ENCODE measurements at places on chromosomes 5 and 9. TPM values are rescaled to one million over a fixed set of nuclear protein-coding genes. Genes with fewer than 3 reads are reported as not detected.
A peak's percentile ranks its signal among the peaks of the same experiment; 100 is the strongest.

DNA sequence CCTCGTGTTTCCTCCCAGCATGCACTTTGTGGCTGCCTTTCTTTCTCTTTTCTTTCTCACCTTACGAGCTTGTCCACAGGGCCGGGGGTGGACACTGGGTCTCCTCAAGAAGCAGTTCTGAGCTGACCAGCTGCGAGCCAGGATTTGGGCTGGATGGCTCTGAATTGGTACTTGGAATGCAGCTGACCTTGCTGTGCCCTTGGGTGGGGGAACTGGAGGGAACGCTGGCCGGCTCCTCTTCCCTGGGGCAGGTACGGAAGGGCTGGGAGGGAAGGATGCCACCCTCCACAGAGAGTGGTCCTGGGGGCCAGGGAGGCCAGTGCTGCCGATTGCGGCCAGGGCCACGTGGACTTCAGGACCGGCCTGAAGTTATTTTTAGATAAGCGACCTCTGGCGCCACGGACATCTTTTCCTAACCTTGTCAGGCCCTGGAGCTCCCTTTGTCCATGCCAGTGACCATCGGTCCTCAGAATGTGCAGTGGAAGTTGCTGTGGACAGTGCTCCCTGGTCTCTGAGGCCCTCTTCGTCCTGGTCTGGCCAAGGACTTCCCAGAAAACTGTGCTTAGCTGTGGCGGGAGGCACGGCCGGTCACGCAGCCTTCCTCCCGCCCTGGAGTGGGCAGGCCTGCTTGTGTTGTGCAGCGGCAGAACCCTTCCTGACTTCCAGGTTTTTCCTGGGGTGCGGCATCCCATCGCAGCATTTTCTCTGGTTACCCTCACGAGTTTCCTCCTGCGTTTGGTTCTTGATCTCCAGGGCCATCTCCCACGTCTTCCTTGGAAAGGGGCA is 13.5 kb upstream of the AHRR start:
- DNase-seq: no peak

MPDZ gene
- 10.7 TPM for polyA plus RNA-seq

- DNase-seq: no peak
Measured at GRCh38 chr5:3592298-3592697, 3.3 kb upstream of the IRX1 start.

GRCh38 chr5:102670224-102670836 is 84.8 kb upstream of the PAM start:
- DNase-seq: peak; percentile 31

MARVELD2 gene
- polyA plus RNA-seq: 0.16 TPM

PTGR1 gene
- polyA plus RNA-seq: 121 TPM
